ENCODE measurements at places on chromosomes 12 and 14. TPM values are rescaled to one million over a fixed set of nuclear protein-coding genes. Genes with fewer than 3 reads are reported as not detected.

Gene ZNF385A
- total RNA-seq, result 3.5 TPM

Gene IFI27
- total RNA-seq, result not detected

Gene KRT2
- not detected for total RNA-seq

Gene C12orf50
- not detected for total RNA-seq
